CD4-positive, CD25-positive, alpha-beta regulatory T cell (primary cell): ENCODE measurements at places on chromosomes 6 and 20. TPM values are rescaled to one million over a fixed set of nuclear protein-coding genes. Genes with fewer than 3 reads are reported as not detected.
A peak's percentile ranks its signal among the peaks of the same experiment; 100 is the strongest.

DNA sequence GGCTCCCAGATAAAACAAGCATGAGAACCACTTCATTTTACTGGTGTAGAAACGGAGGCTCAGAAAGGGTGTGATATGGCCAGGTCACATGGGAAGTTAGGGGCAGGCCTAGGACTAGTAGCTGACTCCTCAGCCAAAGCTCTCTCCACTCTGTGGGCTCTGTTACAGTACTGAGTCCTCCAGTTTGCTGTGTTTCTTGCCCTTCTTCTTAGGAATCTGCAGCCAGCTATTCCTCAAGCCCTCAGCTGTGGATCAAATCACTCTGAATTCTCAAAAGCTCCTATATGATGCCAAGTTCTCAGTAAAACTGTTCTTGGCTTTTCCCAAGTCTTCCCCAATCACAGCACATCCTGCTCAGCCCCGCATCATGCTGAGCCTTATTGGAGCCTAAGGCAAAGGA, 42.5 kb upstream of the ADGRF1 start:
- DNase-seq, result no peak

The THBD gene
- polyA plus RNA-seq, result not detected

GRCh38 chr6:158018041-158018771, 36.5 kb downstream of the SYNJ2 start:
- DNase-seq, result no peak

The PRSS35 gene
- not detected for polyA plus RNA-seq

The PLAGL2 gene
- polyA plus RNA-seq, result 5.3 TPM

The CALHM4 gene
- not detected for polyA plus RNA-seq

DNA sequence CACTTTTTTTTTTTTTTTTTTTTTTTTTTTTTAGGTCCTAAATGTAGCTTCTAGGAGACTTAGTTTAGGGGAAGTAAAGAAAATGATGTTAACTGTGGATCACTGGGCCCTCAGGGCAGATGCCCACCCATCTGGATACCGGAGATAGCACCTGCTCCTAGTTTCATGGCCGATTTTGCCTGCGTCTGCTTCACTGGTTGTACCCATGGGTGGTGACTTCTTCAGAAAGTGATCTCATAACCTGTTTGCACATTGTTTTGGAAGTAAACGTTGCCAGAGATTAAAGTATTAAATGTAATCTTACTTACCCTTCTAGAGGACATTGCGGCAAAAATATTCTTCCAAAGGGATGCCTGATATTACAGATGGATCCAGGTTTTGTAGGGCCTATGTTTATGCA, 79.8 kb upstream of the SGK1 start:
- DNase-seq, result no peak

GRCh38 chr20:25544734-25545133, 40.6 kb downstream of the NINL start:
- DNase-seq, result no peak

- no peak for DNase-seq
Observed at GRCh38 chr6:148392671-148393070, 50.0 kb downstream of the SASH1 start.

DNA sequence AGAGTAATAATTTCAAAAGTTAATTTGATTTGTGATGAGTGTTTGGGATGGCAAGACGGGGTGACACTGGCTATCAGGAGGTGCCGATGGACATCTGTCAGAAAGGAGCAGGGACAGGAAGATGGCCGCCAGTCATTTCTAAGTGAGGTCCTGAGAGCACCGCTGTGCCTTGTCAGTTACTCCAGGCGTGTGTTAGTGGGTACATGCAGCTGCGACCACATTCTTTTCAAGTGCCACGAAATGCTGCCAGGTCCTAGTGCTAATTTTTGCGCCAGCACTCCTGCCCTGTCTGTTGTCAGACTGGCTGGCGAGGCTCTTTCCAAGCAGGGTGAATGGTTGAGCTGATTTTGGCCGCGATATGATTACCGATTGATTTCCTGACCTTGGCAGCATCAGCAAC, 64.6 kb upstream of the INSM1 start:
- no peak for DNase-seq

DNA sequence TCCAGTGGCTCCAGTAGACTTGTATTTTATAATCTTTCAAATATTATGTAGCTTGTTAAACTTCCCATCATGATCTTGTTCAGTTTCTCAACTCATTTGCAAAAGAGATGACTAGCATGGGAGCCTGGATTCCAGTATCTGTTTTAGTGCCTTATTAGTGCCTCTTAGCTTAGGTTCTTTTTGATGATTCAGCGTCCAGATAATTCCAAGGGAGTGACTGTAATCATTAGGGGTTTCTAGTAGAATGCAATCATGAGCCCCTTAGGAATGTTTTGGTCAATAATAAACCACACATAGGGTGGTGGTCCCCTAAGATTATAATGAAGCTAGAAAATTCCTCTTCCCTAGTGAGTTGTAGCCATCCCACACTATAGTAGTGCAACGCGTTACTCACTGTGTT, 7.0 kb downstream of the CD2AP start:
- no peak for DNase-seq

The KLC4 gene
- 11.2 TPM for polyA plus RNA-seq

The HLA-DMA gene
- polyA plus RNA-seq, result 89.3 TPM

DNA sequence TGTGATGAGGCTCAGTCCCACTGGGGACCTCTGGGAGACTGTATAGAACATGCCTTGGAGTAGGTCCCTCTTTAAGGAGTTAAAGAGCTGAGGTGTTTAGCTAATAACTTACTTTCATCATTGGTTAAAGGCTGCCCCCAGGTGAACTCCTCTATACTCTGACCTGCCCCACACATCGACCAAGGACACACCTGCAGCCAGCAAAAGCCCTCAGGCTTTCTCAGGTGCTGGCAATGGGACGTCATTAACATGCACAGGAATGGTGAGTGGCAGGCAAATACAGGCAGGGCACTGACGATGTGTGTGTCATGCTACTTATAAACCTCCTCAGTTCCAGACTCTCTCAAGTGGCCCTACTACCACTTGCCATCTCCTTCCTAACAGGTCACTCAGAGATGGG, 366.4 kb downstream of the KIF16B start:
- DNase-seq, result no peak

The GJA1 gene
- polyA plus RNA-seq, result not detected

The CYP39A1 gene
- polyA plus RNA-seq, result not detected

The EEF1A1 gene
- 6,574 TPM for polyA plus RNA-seq

DNA sequence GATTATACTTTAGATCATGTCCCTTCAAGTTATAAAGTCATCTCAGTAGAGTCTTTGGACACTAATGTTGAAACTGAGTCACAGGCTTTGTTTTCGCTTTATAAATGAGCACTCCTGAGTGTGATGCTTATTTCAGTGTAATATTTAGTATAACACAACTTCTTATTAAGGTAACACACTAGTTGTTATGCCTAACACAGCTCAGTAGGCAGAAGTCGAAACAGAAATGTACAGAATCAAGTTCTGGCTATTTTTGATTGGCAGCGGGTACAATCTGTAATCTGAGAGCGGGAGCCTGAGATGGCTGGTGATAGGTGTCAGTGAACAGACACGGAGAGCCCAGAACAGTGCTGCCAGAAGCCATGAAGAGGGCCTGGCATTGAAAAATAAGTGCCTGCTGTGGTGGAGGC, 11.4 kb downstream of the HECA start:
- DNase-seq, result peak; percentile 63

DNA sequence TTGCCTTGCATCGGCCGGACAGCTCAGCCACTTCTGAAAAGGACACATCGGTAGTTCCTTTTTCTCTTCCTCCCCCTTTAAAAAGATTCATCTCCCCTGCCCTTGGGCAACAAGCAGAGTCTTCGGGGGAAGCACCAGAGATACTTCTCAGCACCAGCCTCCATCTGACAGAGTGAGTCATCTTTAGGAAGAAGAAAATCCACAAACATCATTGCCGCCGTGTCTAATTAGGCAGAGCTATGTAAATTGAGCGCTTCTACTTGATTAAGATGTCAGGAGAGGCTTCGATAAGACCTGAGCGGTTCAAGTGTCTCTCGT, 186.4 kb downstream of the TAF4 start:
- DNase-seq, result no peak

GRCh38 chr20:63572788-63573646, 1.0 kb downstream of the HELZ2 start:
- no peak for DNase-seq

GRCh38 chr20:40286975-40287531, 402.0 kb downstream of the MAFB start:
- no peak for DNase-seq

- DNase-seq, result no peak
Observed at GRCh38 chr20:17614176-17614811, 44.4 kb downstream of the DSTN start.

- DNase-seq, result no peak
Observed at GRCh38 chr20:15890407-15890982, 682.8 kb downstream of the KIF16B start.

The BIRC7 gene
- polyA plus RNA-seq, result not detected

The CST4 gene
- not detected for polyA plus RNA-seq

DNA sequence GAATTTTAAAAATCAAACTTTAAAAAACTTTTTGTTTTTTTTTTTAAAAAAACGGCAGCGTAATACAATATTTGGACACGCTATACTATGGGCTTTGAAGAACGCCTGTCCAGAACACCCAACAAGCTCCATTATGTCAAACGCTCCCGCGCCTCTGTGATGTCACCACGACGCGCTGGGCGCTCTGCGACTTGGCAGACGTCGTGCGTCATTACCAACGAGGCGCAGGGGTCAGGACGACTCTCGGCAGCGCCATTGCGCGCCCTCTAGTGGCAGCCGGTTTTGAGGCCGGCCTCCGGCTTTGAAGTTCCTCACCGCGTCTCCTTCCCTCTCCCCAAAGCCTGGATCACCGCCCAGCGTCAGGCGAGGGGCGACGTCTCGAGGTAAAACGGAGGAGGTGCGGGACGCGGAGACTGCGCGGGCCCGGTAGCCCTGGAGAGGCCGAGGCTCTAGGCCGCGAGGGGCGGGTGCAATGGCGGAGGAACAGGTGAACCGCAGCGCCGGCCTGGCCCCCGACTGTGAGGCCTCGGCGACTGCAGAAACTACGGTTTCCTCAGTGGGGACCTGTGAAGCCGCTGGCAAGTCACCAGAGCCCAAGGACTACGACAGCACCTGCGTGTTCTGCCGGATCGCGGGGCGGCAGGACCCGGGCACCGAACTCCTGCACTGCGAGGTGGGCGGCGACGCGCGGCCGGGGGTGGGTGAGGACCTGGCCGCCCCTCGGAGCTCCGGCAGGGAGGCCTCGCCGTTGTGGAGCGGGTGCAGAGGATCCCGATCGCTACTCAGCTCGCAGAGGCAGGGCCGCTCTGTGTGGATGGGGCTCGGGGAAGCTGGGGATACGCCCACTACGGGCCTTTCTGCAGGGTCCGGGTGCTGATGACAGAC, at the start of gene HINT3:
TSS of gene HINT3 (plus strand) at position 265 of the 885 bp plus-strand sequence. CDS start at position 473, 208 bp downstream.
- DNase-seq, result peak; percentile 96

The MYT1 gene
- polyA plus RNA-seq, result not detected

The GJA10 gene
- not detected for polyA plus RNA-seq

DNA sequence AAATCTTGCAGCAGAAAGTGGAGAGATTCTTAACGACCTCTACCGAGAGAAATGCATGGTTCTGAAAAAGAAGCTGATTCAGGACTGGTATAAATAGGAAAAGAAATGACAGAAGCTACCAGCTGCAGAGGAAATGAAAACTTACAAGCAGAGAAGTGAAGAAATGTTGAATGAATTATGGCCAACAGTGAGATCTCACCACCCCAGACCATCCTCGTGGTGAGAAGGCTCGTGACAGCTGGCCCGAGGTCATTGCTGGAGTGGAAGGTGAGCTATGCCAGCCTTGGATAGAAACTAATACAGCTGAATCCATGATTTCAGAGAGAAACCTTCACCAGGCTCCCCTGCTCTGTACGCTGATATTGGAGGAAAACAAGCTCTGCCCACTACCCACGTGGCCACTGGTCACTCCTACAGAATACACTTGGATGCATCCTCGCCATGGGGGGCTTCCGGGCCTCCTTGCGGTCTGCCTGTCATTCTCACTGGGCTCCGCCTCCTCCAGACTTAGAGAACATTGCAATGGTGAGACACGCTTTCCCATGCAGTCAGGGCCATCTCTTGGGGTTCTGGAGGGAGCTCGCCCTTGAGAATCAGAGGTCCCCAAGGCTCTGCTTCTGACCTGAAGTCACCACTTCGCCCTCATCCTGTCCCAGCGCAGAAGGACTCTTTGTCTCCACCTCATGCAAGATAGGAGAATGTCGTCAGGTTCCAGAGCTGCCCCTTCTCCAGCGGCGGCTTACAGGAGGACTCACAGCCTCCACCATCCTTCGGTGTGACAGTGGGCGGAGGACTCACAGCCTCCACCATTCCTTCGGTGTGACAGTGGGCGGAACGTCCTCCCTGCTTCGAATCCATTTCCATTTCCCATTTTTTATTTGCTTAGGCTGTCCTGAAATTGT, 10.6 kb upstream of the TUBB2B start:
- DNase-seq, result no peak

GRCh38 chr6:52985228-52985627, 9.9 kb downstream of the GSTA4 start:
- DNase-seq, result no peak

GRCh38 chr20:33477386-33478234, 12.3 kb upstream of the CBFA2T2 start:
- no peak for DNase-seq

DNA sequence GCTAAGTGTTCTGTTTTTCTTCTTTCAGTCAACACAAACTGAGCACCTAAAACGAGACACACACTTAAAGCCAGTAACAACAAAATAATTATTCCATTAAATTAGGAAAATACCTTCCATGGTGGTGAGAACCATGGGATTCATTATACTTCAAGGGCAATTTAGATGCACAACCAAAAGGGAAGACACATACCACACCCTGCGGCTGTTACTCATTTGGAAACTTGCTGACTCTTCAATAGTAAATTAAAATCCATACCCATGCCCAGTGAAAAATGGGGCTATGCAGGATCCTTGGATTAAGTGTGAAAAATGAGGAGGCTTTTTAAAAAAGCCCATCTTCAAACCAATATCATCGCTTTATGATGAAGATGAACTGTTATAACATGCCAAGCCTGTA, 142.7 kb downstream of the GJA10 start:
- DNase-seq, result no peak

DNA sequence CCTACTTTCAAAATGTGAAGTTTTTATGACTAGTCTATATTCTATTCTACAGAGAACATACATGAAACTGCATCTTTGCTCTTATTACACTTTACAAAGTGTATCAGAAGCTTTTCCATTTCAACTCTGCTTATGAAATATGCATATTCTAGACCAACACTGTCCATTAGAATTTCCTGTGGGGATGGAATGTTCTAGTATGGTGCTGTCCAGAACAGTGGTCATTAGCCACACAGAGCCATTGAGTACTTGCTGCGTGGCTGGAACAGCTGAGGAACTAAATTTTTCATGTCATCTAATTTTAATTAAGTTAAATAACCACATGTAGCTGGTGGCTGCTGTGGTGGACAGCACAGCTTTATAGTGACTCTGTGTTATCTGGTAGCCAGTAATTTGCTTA, 105.9 kb upstream of the PDE10A start:
- DNase-seq, result no peak

The MACROD2 gene
- not detected for polyA plus RNA-seq
